Coronary artery (tissue), 2 donors: ENCODE measurements at places on chromosomes 2 and 18.
A peak's percentile ranks its signal among the peaks of the same experiment; 100 is the strongest.

- no peak for DNase-seq
Observed at GRCh38 chr2:86368161-86368824, 30.9 kb upstream of the REEP1 start.

DNA sequence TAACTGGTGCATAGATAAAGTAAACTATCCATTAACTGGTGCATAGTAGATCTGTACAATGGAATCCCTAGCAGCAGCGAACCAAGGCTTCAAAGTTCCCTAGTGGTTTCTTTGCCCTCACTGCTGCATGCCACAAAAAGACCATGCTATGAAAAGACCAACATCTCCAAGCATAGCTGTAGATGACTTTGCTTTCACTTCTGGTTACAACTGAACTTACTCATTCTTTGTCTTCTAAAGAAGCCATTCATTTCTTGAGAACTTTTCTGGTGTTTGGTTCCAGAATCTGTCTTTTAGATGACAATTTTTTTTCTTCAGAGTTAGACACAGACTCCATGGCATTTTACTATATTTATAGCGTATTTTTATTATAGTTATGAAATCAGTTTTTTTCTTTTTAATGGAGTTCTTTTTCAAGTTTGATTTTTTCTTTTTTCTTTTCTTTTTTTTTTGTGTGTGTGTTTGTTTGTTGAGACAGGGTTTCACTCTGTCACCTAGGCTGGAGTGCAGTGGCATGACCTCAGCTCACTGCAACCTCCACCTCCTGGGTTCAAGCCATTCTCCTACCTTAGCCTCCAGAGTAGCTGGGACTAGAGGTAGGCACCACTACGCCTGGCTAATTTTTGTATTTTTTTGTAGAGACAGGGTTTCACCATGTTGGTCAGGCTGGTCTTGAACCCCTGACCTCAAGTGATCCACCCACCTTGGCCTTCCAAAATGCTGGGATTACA is 63.6 kb downstream of the SLC35F5 start:
- DNase-seq = no peak

- no peak for DNase-seq
Observed at GRCh38 chr2:216114382-216114713, 5.2 kb downstream of the XRCC5 start.

GRCh38 chr2:191321861-191322662 is 76.9 kb downstream of the MYO1B start:
- no peak for DNase-seq

GRCh38 chr18:12907258-12907925 is 23.4 kb upstream of the PTPN2 start:
- no peak for DNase-seq

- DNase-seq = no peak
Observed at GRCh38 chr18:62372156-62372555, 47.0 kb downstream of the TNFRSF11A start.

DNA sequence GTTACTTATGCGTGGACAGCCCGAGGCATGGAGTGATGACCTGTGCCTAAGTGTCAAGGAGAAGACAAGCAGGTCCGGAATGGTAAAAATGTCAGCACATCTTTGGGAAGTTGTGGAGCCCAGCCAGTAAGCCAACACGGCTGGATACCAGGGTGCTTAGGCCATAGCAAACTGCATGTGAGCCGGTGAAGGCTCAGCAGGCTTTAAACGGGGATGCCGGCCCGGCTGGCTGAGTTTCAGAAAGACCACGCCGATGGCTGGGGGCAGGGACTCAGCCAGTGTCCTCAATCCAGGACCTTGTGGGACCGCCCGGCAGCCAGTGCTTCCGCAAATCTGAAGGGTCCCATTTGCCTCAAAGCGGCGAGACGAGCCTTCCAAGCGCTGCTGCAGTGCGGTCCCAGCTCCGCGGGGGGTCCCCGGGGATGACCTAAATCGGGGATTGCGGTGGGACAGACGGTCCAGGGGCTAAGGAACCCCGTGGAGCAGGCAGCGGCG is 946 bp upstream of the AGAP1 start:
- no peak for DNase-seq

- no peak for DNase-seq
Observed at GRCh38 chr2:74836675-74837401, 2.9 kb downstream of the HK2 start.

- no peak for DNase-seq
Observed at GRCh38 chr2:50791271-50791670, 240.7 kb downstream of the NRXN1 start.

DNA sequence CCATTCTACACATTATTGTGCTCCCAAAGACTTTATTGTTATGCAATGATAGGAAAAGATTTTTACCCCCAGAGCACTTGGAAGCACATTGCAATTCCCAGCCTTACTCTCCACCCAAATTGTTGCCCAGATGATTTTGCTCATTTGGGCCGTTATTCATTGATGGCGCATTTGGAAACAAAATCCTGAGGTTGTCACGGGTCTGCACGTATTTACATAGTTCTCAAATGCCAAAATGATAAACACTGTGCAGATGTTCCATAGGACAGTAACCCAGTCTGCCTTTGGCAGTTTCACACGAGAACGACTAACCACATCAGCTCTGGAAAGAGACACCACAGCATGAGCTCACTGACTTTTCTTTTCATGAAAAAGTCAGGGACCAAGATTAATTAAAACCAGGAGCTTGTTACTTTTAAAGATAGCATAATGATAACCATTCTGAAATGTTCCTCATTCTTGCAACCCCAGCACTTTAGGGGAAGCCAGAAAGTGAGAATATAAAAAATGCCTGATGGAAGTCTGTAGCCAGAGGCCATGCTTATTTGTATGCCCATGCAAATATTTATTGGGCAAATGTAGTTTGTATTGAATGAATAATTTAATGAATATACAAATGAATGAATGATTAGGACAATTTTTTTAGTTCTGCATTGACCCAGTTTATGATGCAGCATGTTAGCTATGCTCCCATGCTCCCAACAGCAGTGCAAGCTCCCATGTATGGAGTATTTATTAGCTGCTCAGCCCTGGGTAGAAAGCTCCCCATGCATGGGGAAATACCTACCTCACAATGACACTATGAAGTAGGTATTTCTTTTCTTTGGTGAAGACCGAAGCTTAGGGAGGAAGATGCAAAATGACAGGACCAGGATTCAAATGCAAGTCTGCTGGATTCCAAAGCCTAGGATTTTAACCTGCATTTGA is 84.6 kb downstream of the MAIP1 start:
- DNase-seq = no peak

GRCh38 chr18:13054336-13054735 is 63.2 kb downstream of the CEP192 start:
- no peak for DNase-seq

GRCh38 chr2:193783681-193784080 is 1588.9 kb upstream of the TMEFF2 start:
- DNase-seq = no peak

- peak; percentile 61 for DNase-seq
Observed at GRCh38 chr2:20596193-20596972, 54.5 kb downstream of the HS1BP3 start.

DNA sequence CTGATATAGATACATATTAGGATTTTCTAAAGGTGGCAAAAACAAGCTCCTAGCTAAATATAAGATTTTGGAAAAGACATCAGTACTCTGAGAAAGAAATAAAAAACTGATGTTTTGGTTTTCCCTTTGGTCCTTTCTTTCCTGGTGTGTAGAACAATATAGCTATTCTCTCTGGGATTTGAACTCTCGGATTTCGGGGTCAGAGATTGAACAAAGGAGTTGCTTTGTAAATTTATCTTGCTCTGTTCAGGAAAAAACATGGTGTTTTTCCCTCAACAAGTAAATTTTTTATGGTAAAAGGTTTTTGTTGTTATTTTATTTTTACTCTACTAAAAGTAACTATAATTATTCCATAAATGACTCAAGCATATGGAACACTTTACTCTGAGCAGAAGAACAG is 889.3 kb downstream of the ERBB4 start:
- DNase-seq = no peak

GRCh38 chr2:229832510-229832898 is 89.3 kb downstream of the TRIP12 start:
- no peak for DNase-seq

DNA sequence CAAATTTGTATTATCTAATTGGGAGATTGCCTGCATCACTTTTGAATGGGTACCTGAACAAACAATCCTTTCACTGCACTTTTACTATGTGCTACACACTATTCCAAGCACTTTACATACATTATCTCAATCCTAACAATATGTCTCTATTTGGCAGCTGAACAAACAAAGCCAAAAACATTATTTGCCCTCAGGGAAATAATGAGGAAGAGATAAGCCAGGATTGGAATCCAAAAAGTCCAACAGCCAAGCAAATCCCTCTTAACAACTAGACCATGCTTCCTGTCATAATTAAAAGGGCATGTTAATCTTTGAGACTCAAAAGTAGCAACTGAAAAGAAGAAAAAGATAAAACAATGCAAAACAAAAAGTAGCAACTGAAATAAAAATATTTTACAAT is 32.1 kb downstream of the RPRD1A start:
- DNase-seq = no peak

- DNase-seq = no peak
Observed at GRCh38 chr18:10444314-10445006, 10.0 kb upstream of the APCDD1 start.

- DNase-seq = no peak
Observed at GRCh38 chr2:115569547-115569946, 1127.1 kb downstream of the DPP10 start.

- no peak for DNase-seq
Observed at GRCh38 chr2:118806797-118807667, 40.4 kb downstream of the EN1 start.

DNA sequence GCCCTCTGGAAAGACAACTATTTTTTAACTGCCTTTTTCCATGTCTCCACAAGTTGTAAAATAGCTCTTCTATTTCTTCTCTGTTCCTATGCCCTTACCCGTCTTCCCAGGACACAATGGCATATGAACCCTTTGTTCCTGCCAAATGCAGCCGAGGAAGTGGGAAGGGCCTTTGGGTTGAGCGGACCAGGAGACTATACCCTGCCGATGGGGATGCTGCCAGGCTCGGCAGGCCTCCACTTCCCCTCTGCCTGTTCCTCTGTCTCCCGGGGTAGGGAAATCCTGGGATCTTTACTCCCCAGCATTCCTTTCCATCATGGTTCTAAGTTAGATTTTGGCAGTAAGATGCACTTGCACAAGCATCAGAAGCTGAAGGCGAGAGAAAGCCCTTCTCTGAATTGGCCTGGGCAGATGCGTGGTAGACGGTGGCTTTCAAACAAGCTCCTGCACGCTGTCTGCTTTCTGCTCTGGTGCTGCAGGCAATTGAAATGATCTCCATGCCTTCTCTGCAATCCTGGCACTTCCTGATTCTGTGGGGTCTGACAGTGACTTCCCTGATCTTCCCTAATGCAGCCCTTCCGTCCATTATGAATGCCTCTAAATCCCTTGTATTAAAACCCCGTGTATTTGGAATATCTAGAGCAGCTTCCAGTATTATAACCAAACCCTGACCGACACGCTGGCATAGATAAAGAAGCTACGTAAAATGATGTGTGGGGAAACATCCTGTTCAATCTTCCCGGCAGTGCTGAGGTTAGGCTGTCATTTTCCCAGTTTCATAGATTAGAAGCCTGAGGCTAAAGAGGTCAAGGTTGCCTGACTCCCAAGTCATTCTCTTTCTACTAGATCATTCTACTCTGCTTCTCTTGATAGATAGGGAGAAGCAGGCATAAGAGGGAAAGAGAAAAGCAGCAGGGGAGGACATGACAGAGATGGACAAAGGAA is 69.8 kb downstream of the MCFD2 start:
- no peak for DNase-seq

DNA sequence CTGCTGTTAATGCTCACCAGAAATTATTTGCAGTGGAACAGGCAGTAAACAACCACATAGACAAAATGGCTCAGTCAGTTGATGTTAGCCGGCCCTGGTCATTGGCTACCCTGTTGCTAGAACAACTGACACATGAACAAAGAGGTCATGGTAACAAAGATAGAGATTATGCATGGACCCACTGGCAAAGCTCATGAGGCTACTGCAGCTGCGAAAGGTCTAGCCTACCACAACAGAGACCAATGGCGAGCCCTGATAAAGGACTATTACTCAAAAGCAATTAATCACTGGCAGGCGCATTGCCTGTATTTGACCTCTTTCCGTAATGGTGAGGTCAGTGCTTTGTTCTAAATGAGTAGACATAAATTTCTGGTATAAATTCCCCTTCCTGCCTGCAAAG is 474.2 kb downstream of the DSC3 start:
- DNase-seq = no peak

DNA sequence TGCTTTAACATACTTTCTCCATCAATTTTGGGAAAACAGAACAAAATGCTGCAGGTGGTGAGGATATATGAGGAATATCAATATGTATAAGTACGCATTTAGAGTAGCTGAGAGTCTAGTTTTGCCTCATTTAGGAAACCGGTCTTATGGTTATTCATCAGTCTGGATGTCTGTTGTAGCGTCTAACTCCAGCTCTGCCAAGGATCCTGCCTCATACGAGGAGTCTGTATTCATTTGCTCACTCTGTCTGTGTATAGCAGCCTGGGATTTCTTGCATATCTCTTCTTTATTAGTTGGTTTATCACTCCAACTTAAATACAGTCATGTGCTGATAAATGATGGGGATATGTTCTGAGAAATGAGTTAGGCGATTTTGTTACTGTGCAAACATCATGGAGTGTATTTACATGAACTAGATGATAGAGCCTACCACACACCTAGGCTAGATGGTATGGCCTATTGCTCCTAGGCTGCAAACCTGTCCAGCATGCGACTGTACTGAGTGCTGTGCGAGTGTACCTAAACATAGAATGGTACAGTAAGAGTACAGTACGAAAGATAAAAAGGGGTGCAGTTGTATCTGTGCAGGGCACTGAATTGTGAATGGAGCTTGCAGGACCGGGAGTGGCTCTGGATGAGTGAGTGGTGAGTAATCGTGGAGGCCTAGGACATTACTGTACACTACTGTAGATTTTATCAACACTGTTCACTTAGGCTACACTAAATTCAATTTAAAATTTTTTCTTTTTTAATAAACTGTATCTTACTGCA is 148.1 kb downstream of the ZNF407 start:
- no peak for DNase-seq

DNA sequence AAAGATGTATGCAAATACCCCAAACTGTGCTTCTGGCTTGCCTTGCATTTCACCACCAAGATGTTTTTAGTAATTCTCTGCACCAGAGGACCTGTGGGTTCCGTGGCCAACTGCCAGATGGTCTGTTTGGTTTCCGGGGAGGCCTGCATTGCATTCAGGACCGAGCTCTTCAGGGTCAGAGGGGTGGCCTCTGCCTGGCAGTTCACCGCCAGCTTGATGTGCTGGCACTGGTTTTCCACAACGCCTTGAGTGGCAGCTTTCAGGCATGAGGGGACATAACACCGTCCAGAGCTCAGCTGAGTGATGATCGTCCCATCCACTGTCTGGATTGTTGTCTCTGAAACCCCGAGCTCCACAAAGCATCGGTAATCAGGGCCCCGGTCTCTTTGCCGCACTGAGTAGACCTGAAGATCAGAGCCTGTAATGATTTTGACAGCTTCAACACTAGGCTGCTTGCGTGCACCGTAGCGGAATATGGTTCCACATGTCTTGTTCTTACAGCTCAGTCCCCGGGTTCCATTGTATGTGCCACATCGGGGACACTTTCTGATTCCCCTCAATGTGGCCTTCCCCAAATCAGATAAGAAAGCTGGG is 9.4 kb downstream of the C2orf42 start:
- DNase-seq = no peak

GRCh38 chr2:235693279-235693678 is 199.4 kb downstream of the AGAP1 start:
- DNase-seq = no peak
